ENCODE measurements at places on chromosomes 5 and 9. TPM values are rescaled to one million over a fixed set of nuclear protein-coding genes. Genes with fewer than 3 reads are reported as not detected.

HDHD3 gene
- total RNA-seq = 16.5 TPM

FREM1 gene
- total RNA-seq = not detected

SPINK4 gene
- not detected for total RNA-seq

INSYN2B gene
- total RNA-seq = not detected

IFT74 gene
- 10.5 TPM for total RNA-seq

AGXT2 gene
- total RNA-seq = not detected

FOXD4L4 gene
- 0.11 TPM for total RNA-seq

MLLT3 gene
- 42.5 TPM for total RNA-seq

TRIM36 gene
- not detected for total RNA-seq

UIMC1 gene
- 53.4 TPM for total RNA-seq

IL31RA gene
- total RNA-seq = not detected

WHRN gene
- total RNA-seq = 1.9 TPM

AMBP gene
- total RNA-seq = not detected

YTHDC2 gene
- 28.7 TPM for total RNA-seq

SHISAL2B gene
- total RNA-seq = not detected

SLC9A3 gene
- total RNA-seq = 2.1 TPM

FOXB2 gene
- not detected for total RNA-seq

SLC25A2 gene
- total RNA-seq = 0.30 TPM

MARCHF11 gene
- not detected for total RNA-seq

KCTD16 gene
- total RNA-seq = 0.25 TPM

COL27A1 gene
- total RNA-seq = 8.9 TPM

GCNT1 gene
- 4.6 TPM for total RNA-seq

IFNE gene
- not detected for total RNA-seq

PRDM9 gene
- total RNA-seq = not detected

OR1N1 gene
- not detected for total RNA-seq

TAF11L5 gene
- total RNA-seq = not detected

KIF12 gene
- total RNA-seq = not detected

GABRB2 gene
- not detected for total RNA-seq

BARHL1 gene
- total RNA-seq = not detected

IFNA21 gene
- total RNA-seq = not detected

GRM6 gene
- not detected for total RNA-seq

MSMP gene
- 0.39 TPM for total RNA-seq

LECT2 gene
- total RNA-seq = not detected

IL17B gene
- not detected for total RNA-seq

FPGS gene
- 80.4 TPM for total RNA-seq

ZFP37 gene
- total RNA-seq = 1.0 TPM

GARIN3 gene
- 0.82 TPM for total RNA-seq

RASEF gene
- total RNA-seq = not detected

FBP2 gene
- not detected for total RNA-seq

LCN12 gene
- total RNA-seq = 1.1 TPM

SLC2A6 gene
- total RNA-seq = 1.9 TPM

NR6A1 gene
- 1.1 TPM for total RNA-seq

KIF27 gene
- 3.4 TPM for total RNA-seq

MORN5 gene
- not detected for total RNA-seq
